Heart left ventricle (tissue), 16 donors: ENCODE measurements at places on chromosomes 2 and 18. TPM values are rescaled to one million over a fixed set of nuclear protein-coding genes. Genes with fewer than 3 reads are reported as not detected.

CPLX4 gene
- not detected for total RNA-seq

CHRND gene
- total RNA-seq: not detected

ABCB11 gene
- total RNA-seq: not detected

NTSR2 gene
- total RNA-seq: not detected

FMNL2 gene
- total RNA-seq: 5.3 TPM

- H3K27me3 ChIP-seq: no peaks in the 10 kb centered on the region
- no peak overlapping the region for H3K27ac ChIP-seq
- no peak for DNase-seq
- no peaks in the 10 kb centered on the region for H3K4me1 ChIP-seq
- no peaks in the 10 kb centered on the region for H3K36me3 ChIP-seq
Measured at GRCh38 chr2:120430501-120430830, 84.5 kb downstream of the INHBB start.

DNA sequence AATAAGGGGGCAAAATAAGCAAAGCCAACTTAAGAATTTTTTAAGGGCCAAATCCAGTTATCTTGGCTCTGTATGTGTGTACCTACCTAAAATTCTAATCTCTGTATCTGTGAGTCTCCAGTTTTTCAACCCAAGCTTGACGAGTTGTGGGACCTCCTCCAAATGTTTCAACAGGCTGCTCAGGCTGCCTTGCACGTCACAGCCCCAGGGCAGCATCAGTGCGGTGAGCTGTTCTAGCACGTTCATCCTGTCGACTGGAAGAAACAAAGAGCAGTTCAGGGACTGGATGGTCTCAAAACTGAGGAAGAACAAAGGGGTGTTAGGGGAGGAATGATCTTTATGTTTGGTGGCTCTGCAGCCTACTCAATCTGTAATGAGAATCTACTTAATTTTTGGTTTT lies 29.4 kb downstream of the NLRC4 start:
- no peaks in the 10 kb centered on the region for H3K36me3 ChIP-seq
- DNase-seq: no peak
- no peaks in the 10 kb centered on the region for H3K4me1 ChIP-seq
- H3K27ac ChIP-seq: no peak overlapping the region

DNA sequence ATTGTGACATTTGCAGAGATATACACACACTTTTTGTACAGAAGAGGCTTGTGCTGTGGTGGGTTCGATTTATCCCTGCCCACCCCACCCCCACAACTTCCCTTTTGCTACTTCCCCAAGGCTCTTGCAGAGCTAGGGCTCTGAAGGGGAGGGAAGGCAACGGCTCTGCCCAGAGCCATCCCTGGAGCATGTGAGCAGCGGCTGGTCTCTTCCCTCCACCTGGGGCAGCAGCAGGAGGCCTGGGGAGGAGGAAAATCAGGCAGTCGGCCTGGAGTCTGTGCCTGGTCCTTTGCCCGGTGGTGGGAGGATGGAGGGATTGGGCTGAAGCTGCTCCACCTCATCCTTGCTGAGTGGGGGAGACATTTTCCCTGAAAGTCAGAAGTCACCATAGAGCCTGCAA lies 40.0 kb downstream of the STEAP3 start:
- no peaks in the 10 kb centered on the region for H3K36me3 ChIP-seq
- no peak for DNase-seq
- H3K4me1 ChIP-seq: no peaks in the 10 kb centered on the region
- no peak overlapping the region for H3K27ac ChIP-seq
- no peak overlapping the region for H3K4me3 ChIP-seq
- no peaks in the 10 kb centered on the region for H3K27me3 ChIP-seq

GRCh38 chr2:177338177-177338721 lies 54.3 kb upstream of the AGPS start:
- H3K27ac ChIP-seq: no peak overlapping the region
- no peaks in the 10 kb centered on the region for H3K36me3 ChIP-seq
- H3K4me3 ChIP-seq: no peak overlapping the region
- no peaks in the 10 kb centered on the region for H3K4me1 ChIP-seq
- DNase-seq: no peak

DNA sequence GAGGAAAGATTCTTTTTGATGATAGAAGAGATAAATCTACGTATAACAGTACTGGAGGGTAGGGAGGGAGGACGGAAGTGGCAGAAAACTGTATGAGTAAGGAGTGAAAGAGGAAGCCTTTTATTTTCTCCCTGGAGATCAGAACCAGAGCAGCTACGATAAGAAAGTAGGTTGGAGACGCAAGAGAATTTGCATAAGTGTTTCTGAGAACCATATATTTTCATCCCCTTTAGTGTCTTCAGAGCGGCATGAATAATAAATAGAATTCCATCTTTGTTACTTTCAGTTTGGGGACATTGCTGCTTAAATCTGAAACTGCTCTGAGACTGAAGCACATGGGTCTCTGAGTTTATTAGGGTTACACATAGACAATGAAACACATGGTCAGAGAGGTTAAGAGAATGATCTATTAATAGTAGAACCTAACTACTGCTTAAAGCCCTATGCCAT lies 230.2 kb upstream of the TNP1 start:
- H3K27ac ChIP-seq: no peak overlapping the region
- H3K36me3 ChIP-seq: no peaks in the 10 kb centered on the region
- DNase-seq: no peak
- no peaks in the 10 kb centered on the region for H3K4me1 ChIP-seq
